ENCODE measurements at places on chromosomes 4 and X.

DNA sequence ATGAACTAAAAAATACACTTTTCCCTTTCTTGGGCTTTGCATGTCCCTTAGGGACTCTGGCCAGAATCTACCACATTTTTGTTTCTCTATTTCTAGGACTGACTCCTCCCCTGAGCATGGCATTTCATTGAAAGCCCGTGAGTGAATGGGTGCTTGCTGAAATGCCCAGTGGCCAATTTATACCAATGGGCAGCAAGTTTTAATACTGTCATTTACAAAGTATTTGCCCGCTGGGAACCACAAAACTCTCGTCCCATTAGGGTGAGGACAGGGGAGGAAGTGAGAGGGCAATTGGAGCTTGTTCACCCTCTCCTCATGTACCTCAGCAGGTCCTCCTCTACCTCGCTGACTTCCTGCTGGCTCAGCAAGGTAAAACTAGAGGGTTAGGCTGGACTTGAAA is 1.1 kb downstream of the SRPX2 start:
- no peak for DNase-seq

GRCh38 chrX:12917753-12918152 is 11.3 kb downstream of the TLR8 start:
- DNase-seq: no peak

- peak; percentile 33 for DNase-seq
Observed at GRCh38 chr4:184649026-184649970, at the start of the genes CASP3 and PRIMPOL. Gene CASP3 (minus strand): TSS chr4:184649447. CDS start chr4:184638453, 10,994 bp downstream. Gene PRIMPOL (plus strand): TSS chr4:184649738. CDS start chr4:184657141, 7,403 bp downstream.

DNA sequence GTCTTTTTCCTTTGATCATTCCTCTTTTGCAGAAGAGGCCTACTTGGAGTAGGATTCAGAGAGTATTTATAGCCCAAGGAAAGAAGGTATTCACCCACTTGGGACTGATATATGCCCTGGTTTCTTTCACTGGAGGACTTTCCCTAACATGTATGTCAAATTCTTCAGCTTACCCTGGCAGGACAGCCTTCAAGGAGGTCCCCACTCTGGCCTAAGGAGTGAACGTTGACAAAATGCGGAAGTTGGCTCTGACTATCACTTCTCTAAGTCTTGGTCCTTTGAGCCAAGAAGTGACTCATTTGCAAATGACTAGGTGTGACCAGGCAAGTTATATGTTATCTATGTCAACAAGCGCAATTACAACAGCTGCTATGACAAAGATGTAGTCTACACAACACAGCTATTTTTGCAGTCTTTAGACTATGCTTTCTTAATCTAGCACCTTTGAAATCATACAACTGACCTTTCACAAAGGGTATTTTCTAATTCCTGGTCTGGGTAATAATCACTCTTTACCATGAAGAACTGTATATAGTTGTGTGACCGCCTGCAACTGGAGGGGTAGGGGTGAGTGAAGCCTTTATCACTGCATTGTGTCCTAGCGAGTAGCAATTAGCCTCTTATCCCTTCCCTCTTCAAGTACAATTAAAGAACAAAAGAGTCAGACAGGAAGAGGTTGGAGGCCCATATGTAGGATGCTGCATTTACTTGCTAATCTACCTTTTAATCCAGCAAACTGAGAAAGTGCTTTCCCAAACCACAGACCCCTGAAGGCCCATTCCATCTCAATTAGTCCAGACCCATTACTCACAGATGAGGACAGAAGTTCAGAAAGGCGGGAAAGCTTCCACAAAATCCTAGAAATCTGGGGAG is 50.1 kb downstream of the RASGEF1B start:
- no peak for DNase-seq

- no peak for DNase-seq
Observed at GRCh38 chr4:82585690-82586435, 24.1 kb upstream of the TMEM150C start.

- no peak for DNase-seq
Observed at GRCh38 chrX:119763181-119763580, 4.8 kb downstream of the SOWAHD start.

Data from NCI-H187 treated with DMSO at 0.1 percent for 48 hours (cell line).